ENCODE measurements at places on chromosomes 1 and 21.

GRCh38 chr1:234882898-234883297 is 245.7 kb downstream of the TOMM20 start:
- DNase-seq, result no peak

DNA sequence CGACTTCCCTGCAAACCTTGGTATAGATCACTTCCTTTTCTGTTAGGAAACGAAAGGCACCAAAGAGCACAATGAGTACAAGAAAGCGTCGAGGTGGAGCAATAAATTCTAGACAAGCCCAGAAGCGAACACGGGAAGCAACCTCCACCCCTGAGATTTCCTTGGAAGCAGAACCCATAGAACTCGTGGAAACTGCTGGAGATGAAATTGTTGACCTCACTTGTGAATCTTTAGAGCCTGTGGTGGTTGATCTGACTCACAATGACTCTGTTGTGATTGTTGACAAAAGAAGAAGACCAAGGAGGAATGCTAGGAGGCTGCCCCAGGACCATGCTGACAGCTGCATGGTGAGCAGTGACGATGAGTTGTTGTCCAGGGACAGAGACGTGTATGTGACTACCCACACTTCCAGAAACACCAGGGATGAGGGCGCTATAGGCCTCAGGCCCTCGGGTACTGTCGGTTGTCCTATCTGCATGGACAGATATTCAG is 18.5 kb downstream of the FAM89A start:
- DNase-seq, result no peak

DNA sequence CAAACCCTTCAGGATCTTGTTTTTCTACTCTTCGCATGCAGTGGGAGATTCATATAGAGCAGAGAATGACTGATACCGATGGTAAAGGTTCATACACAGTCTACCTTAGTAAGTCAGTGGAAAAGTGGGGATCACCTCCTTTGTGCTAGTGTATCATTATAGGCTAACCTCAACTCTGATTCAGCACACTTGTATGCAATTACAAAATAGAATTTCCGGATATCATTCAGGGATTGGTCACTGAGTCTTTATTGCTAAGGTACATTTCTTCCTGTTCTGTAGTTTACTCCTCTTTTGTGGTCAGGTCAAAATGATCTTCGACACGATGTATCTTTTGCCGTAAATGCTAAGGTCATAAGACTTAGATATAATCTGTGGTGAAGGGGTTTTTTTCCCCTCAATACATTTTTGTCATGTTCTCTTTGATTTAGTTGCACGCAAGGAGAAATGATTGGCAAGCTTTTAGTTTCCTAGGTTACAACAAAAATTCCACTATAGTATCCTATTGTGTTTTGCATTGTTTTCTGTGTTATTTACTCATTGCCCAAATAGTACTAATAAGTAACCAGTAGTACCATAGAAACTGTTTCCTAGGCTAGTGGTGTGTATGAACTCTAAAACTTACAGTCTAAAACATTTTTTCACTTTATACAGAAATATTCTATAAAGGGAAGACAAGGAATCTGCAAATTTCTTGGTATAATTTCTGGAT is 35.7 kb upstream of the PLA2G4A start:
- DNase-seq, result no peak

GRCh38 chr1:179952186-179952585 is 2.4 kb upstream of the CEP350 start:
- DNase-seq, result no peak

- peak; percentile 59 for DNase-seq
Measured at GRCh38 chr21:27700974-27701614, 734.2 kb upstream of the ADAMTS5 start.

GRCh38 chr1:202811296-202812175 is 782 bp downstream of the PCAT6 start:
- peak; percentile 71 for DNase-seq

DNA sequence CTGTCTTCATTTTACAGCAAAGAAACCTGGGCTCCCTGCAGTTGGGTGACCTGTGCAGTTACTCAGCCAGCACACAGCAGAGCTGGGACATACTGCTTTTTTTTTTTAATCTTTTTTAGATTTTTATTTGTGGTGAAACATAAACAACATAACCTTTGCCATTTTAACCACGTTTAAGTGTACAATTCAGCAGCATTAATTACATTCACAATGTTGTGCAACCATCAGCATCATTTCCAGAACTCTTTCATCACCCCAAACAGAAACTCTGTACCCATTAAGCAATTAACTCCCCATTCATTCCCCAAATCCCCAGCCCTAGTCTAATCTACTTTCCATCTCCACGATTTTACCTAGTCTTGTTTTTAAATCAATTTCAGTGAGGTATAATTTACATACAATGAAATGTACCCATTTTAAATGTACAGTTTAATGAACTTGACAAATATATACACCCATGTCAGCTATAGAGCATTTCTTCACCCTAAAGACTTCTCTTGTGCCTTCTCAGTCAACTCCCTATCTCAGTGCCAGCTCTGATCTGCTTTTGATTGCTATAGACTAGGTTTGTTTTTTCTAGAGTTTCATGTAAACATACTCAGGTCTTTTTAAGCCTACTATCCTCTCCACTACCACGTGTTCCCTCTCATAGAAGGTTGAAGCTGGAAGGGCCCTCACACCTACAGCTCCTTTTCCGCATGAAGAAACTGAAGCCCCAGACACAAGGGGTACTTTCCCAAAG is 37.8 kb upstream of the C8B start:
- DNase-seq, result no peak

- no peak for DNase-seq
Measured at GRCh38 chr1:64403331-64403730, 66.6 kb upstream of the CACHD1 start.

- peak; percentile 0 for DNase-seq
Measured at GRCh38 chr1:157878059-157878458, 36.5 kb upstream of the CD5L start.

DNA sequence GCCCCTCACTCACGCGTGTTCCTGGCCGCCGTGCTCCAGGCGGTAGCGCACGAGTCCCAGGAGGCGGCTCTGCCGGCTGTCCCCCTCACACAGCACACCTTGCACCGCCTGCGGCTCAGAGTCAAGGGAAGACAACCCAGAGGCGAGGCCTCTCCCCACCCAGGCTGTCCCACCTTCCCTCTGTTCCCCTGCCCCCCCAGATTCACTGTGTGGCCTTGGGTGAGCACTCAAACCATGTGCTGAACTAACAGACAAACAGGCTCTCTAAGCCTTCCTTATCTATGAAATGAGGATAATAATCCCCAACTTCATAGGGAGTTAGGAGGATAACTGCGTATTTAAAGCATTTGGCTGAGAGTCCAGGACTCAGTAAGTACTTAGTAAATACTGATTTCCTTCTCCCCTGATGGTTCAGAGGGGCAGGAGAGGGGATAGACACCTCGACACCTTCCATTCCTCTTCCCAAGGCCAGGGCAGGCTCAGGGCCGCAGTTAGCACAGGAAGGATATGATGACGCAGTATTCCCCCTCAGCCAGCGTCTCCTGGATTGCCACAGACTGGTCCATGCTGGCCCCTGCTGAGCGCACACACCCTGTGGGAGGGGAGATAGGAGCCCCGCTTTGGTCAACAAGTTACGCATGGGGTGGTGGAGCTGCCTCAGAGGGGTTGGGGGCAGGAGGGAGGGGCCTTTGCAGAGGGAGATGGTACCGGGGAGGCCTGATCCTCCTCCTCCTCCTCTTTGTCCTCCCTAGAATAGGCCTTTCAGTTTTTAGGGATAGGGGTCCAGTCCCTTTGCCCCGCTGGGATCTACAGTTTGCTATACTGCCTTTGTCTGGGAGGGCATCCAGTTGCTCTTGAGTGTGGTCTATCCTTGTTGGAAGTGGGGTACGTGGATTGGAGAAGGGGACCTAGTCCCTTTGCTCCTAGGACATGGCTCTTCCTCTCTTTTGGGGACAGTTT is 830 bp downstream of the INPP5B start:
- peak; percentile 59 for DNase-seq

- no peak for DNase-seq
Measured at GRCh38 chr1:204003536-204003935, 69.4 kb upstream of the SOX13 start.

DNA sequence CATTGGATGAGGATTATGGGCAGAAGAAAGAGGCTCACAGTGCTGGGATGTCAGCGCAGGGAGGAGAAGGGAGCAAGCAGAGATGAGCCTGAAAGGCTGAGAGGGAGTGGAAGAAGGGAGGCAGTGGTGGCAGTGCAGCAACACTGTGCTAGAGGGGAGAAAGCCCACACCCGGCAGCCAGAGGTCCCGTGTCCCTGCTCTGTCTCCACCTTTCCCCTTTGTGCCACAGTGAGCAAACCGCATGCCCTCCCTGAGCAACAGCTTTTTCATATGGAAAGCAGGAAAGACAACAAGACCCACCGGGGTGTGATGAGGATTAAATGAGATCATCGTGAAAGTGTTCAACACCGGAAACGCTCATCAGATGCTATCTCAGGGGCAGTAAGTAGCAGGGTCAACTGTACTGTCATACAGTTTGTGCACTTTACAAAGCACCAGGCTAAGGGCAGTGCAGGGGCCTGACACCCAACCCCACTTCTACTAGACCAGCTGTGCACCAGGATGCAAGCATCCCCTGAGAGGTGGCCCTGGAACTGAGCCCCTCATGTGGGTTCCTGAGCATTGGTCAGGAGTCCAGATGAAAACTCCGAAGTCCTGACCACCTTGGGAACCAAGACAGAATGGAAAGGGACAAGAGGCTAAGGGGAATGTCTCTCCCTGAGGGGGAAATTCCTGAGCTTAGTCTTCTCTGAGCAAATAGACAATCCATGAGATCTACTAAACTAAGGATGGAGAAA is 9.1 kb downstream of the NHLH1 start:
- DNase-seq, result no peak

DNA sequence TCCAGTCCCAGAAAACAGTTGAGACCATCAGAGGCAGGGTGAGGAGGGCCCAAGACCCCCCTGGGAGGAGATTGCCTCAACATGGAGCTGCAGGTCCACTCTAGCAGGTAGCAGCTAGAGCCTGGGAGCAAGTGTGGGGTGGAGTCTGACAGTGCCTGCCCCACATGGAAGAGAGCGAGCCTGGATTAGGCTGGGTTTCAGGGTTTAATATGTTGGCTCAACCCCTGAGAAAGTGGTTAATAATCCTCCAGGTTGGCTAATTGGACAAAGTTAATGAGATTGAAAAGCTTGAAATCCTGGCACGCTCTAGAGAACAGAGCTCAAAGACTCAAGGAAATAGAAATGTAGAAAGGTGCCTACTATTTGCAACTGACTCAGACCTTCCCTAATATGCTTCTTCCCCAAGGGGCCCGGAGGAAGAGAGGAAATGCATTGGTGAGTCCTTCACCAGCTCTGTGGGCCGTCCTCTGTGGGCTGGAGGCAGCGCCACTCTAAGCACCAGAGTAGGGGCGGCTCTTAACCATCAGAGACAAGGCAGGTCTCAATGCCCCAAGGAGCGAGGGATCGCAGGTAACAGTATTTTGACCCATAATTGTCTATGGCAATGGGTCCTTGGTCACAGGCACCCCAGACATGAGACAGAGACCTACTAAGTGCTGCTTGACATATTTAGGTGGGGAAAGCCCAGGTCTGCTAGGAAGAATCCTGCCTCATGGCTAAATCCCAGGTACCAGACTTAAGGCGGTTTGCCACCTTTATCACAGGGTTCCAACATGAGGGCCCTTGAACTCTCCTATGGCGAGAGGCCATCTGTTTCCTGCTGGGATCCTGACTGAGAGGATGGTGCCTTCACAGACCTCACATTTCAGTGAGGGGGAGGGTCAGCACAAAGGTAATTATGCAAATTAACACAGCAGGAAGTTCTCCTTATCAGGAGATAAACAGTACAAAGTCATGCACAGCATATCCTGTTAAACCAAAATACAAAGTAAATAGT is 33.8 kb downstream of the RSPH1 start:
- no peak for DNase-seq

- DNase-seq, result no peak
Measured at GRCh38 chr1:241022366-241022765, 334.6 kb downstream of the RGS7 start.

DNA sequence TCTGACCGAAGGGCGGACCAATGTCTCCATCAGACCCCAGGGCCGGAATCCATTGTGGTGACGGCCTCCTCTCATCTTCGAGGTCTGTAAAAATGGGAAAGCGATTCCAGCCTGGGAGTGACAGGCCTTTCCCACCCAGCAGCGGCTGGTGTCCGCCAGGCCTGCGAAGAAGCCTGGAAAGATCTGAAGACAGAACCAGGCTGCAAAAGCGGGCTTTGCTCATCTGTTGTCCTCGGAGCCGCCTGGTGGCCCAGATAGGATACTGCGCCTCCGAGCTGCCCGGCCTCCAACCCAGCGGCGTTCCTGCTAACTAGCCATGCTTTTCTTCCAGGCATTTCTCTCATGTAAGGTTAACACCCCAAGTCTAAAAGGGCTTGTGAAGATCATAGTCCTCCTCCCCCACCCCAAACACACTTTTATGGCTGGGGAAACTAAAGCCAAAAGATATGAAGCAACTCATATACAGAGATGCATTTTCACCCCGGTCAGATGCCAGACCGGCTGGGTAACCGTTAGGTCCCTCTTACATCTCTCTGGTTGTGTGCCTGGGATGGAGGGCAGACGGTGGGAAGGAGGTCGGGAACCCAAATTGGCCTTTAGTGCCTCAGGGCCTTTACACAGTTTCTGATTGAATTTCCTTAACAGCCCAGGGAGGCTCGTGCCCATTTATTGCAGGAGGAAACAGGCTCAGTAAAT is 1.9 kb upstream of the DHRS3 start:
- DNase-seq, result peak; percentile 88

DNA sequence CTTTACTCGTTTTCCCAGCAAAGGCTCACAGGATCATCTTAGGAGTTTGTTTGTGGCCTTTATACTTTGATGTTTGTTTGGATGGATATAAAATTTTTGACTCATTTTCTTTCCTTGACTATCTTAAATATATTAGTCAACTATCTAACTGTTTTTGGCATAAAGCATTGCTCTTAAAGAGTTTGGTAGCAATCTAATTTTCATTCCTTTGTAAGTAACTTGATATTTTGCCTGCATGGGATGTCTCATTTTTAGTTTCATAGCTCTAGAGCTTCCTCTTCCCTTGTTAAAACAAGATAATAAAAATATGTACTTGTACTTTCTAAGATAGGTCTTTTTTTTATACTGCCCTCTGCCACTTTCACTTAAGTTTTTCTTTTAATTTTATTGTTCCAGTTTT is 161.9 kb downstream of the MAGI3 start:
- DNase-seq, result no peak

GRCh38 chr1:53535846-53536245 is 76.6 kb downstream of the DMRTB1 start:
- DNase-seq, result no peak

- DNase-seq, result no peak
Measured at GRCh38 chr1:215865060-215865459, 298.0 kb downstream of the KCTD3 start.

DNA sequence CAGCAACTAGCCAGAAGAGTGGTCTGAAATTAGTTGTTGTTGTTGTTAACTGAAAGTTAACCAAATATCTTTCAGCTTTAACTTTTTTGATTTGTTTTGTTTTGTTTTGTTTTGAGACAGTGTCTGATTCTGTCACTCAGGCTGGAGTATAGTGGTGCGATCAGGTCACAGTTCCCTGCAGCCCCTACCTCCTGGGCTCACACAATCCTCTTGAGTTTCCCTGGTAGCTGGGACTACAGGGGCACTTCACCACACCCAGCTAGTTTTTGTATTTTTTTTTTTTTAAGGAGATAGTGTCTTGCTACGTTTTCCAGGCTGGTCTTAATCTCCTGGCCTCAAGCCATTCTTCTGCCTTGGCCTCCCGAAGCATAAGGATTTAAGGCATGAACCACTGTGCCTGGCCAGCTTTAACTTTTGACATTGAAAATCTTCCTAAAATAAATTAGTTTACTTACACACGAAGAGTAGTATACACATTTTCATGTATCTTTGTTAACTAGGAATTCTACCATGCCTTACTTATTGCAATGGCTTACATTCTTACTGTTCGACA is 45.0 kb downstream of the GNG12 start:
- no peak for DNase-seq

- DNase-seq, result no peak
Measured at GRCh38 chr1:8421721-8422120, 103.8 kb downstream of the SLC45A1 start.

Data from SK-N-SH (cell line).